RCC 7860 (cell line): ENCODE measurements at places on chromosomes 2 and 18.

GRCh38 chr2:238948765-238949641, 101.1 kb downstream of the TWIST2 start:
- DNase-seq, result no peak

GRCh38 chr2:232042911-232043574, 81.5 kb downstream of the DIS3L2 start:
- DNase-seq, result no peak

GRCh38 chr18:79941473-79942119, 9.9 kb downstream of the SLC66A2 start:
- DNase-seq, result no peak

DNA sequence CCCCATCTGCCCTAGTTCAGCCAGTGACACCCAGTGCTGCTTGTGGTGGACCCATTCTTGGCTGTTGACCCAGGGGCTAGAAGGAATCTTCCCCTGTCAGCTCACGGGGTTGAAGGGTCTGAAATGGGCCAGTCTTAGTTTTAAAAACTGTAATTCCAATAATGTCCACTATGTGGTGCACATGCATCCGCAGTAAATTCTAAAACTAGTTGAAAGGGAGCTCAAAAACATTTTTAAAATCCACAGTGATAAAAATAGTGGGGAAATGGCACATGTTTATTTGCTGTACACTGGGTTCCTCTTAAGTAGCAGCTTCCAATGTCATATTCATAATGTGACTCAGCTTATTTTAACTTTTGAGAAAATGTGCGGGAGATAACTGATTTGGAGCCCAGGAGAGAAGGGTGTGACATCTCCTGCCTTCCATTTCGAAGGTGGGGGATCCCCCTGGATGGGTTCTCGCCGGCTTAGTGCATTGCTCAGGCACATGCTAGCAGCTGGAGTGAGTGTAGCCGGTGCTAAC, 32.8 kb downstream of the GRHL1 start:
- DNase-seq, result peak; percentile 22
